ENCODE measurements at places on chromosomes 6 and 20.
A peak's percentile ranks its signal among the peaks of the same experiment; 100 is the strongest.

GRCh38 chr6:52546192-52546591 is 30.7 kb downstream of the TRAM2 start:
- no peaks in the 10 kb centered on the region for H3K36me3 ChIP-seq
- H3K4me3 ChIP-seq: no peak overlapping the region
- no peaks in the 10 kb centered on the region for H3K4me1 ChIP-seq
- no peaks in the 10 kb centered on the region for H3K27me3 ChIP-seq
- no peak overlapping the region for H3K27ac ChIP-seq

- no peaks in the 10 kb centered on the region for H3K27me3 ChIP-seq
- H3K4me1 ChIP-seq: no peaks in the 10 kb centered on the region
- H3K36me3 ChIP-seq: no peaks in the 10 kb centered on the region
- no peak for DNase-seq
Measured at GRCh38 chr6:162262466-162263196, 464.9 kb downstream of the PRKN start.

- H3K27me3 ChIP-seq: peaks cover under 1% of the 10 kb centered on the region
- H3K27ac ChIP-seq: no peak overlapping the region
- no peaks in the 10 kb centered on the region for H3K4me1 ChIP-seq
- H3K36me3 ChIP-seq: no peaks in the 10 kb centered on the region
Measured at GRCh38 chr6:87971605-87972262, 75.9 kb upstream of the SPACA1 start.

GRCh38 chr6:28933069-28933468 is 9.3 kb upstream of the TRIM27 start:
- H3K4me3 ChIP-seq: no peak overlapping the region
- no peak for DNase-seq
- peaks cover 21% of the 10 kb centered on the region for H3K27me3 ChIP-seq
- peaks cover 13% of the 10 kb centered on the region for H3K4me1 ChIP-seq
- no peak overlapping the region for H3K27ac ChIP-seq

- DNase-seq: no peak
- no peak overlapping the region for H3K27ac ChIP-seq
- H3K4me1 ChIP-seq: no peaks in the 10 kb centered on the region
- peaks cover 16% of the 10 kb centered on the region for H3K27me3 ChIP-seq
Measured at GRCh38 chr6:169940481-169941271, 189.3 kb downstream of the ERMARD start.

DNA sequence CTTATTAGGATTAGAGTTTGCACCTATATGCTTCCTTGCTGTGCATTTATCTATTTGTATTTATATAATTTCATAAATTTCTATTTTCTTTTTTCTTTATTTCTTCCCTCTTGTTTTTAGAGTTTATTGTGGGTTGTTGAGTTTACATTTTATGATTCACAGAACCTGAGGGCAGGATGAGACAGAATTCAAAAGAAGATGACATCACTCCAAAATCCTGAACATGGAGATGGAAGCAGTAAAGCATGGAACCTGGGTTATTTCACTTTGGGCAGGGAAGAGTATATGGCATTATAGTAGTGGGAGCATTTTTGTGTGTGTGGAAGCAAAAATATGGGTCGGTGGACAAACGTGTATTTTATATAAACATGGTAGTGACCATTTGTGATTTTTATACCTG is 157.5 kb downstream of the RFX6 start:
- H3K36me3 ChIP-seq: no peaks in the 10 kb centered on the region
- no peaks in the 10 kb centered on the region for H3K4me1 ChIP-seq
- DNase-seq: no peak
- H3K4me3 ChIP-seq: no peak overlapping the region
- no peaks in the 10 kb centered on the region for H3K27me3 ChIP-seq
- H3K27ac ChIP-seq: no peak overlapping the region

GRCh38 chr6:159874435-159874834 is 16.4 kb upstream of the MAS1 start:
- H3K27ac ChIP-seq: no peak overlapping the region
- H3K4me1 ChIP-seq: peaks cover 2% of the 10 kb centered on the region
- DNase-seq: no peak
- H3K4me3 ChIP-seq: no peak overlapping the region

DNA sequence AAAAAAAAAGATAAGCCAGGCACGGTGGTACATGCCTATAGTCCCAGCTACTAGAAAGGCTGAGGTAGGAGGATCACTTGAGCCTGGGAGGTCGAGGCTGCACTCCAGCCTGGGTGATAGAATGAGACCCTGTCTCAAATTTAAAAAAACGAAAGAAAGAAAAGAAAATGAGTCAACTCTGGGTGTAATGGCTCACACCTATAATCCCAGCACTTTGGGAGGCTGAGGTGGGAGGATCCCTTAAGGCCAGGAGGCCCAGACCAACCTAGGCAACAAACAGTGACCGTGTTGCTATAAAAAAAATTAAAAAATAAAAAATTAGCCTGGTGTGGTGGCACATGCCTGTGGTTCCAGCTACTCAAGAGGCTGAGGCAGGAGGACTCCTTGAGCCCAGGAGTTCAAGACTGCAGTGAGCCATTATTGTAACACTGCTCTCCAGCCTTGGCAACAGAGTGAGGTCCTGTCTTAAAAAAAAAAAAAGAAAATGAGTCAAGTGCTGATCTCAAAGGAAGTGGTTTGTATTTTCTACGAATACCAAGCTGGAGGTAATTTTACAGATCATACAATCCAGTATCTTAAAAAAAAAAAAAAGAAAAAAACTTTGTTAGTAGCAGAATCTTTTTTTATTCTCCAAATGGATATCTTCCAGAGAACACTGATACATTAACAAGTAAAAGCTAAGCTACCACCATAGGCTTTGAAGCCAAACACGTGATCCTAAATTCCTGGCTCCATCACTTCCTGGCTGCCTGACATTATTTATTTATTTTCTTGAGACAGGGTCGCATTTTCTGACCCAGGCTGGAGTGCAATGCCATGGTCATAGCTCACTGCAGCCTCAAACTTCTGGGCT is 5.7 kb downstream of the COMMD7 start:
- peaks cover 55% of the 10 kb centered on the region for H3K4me1 ChIP-seq
- H3K4me3 ChIP-seq: peak overlapping the region; percentile 45
- peaks cover 21% of the 10 kb centered on the region for H3K36me3 ChIP-seq
- peak; percentile 56 for DNase-seq
- H3K27me3 ChIP-seq: no peaks in the 10 kb centered on the region
- peak overlapping the region; percentile 91 for H3K27ac ChIP-seq

- no peaks in the 10 kb centered on the region for H3K36me3 ChIP-seq
- no peak overlapping the region for H3K27ac ChIP-seq
- H3K27me3 ChIP-seq: no peaks in the 10 kb centered on the region
- H3K4me1 ChIP-seq: no peaks in the 10 kb centered on the region
Measured at GRCh38 chr6:92710048-92710447, 709.3 kb downstream of the EPHA7 start.

- no peak for DNase-seq
- H3K27ac ChIP-seq: no peak overlapping the region
- no peak overlapping the region for H3K4me3 ChIP-seq
- H3K4me1 ChIP-seq: peaks cover 3% of the 10 kb centered on the region
- H3K36me3 ChIP-seq: peaks cover 23% of the 10 kb centered on the region
- H3K27me3 ChIP-seq: no peaks in the 10 kb centered on the region
Measured at GRCh38 chr6:156902782-156903181, 125.6 kb downstream of the ARID1B start.

DNA sequence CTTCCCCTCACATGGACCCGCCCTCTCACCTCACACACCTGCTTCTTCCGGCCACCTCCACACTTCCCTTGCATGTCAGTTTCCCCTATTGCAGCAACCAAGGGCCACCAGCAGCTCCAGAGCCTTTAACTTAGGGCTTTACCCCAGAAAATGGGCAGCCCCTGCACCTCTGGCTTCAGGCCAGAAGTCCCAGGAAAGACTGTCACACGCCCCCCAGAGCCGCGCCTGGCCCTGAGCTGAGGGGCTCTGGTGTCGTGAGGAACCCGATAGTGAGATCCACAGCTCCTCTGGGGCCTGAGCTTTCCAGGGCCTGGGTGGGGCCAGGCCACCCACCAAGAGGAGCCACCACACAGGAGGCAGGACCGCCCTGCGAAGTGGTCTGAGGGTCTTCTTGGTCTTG is 182.4 kb downstream of the DLL1 start:
- H3K27me3 ChIP-seq: peaks cover 49% of the 10 kb centered on the region
- DNase-seq: peak; percentile 10
- H3K4me3 ChIP-seq: no peak overlapping the region
- no peaks in the 10 kb centered on the region for H3K4me1 ChIP-seq
- H3K36me3 ChIP-seq: no peaks in the 10 kb centered on the region

DNA sequence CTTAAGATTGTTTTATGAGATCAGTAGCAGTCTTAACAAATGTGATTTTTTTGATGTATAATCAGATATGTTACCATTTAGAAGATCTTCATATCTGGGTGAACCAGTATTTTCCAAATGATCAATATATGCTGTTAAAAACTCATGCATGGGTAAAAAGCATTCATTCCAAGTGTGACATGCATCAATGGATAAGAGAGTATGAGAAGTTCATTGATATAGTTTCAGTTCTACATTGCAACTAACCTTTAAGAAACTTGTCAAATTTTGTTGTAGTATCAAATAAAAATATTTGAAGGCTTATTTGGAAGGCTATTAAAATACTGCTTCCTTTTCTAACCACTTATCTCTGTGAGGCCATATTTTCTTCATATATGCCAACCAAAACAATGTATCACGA is 117.7 kb downstream of the FIG4 start:
- no peak overlapping the region for H3K27ac ChIP-seq
- no peaks in the 10 kb centered on the region for H3K36me3 ChIP-seq
- no peaks in the 10 kb centered on the region for H3K4me1 ChIP-seq
- no peak overlapping the region for H3K4me3 ChIP-seq
- H3K27me3 ChIP-seq: no peaks in the 10 kb centered on the region

DNA sequence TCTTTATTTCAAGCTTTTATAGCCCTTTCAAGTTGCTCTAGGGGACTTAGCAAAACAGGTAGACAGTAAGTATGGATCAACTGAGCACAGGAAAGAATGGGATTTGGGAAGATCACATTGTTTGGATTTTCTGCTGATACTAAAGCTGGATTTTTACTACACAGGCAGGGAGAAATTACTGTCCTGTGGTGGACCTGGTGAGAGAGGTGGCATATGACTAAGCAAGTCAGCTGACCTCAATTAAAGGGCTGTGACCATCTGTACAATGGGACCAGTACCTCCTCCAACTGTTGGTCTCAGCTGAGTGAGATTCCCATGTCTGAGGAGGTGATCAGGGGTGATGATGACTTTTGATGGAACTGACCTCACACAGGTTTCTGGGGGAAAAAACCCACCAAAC is 28.0 kb downstream of the RREB1 start:
- DNase-seq: no peak
- peaks cover 20% of the 10 kb centered on the region for H3K36me3 ChIP-seq
- no peak overlapping the region for H3K4me3 ChIP-seq
- H3K4me1 ChIP-seq: peaks cover 86% of the 10 kb centered on the region
- H3K27ac ChIP-seq: peak overlapping the region; percentile 67

DNA sequence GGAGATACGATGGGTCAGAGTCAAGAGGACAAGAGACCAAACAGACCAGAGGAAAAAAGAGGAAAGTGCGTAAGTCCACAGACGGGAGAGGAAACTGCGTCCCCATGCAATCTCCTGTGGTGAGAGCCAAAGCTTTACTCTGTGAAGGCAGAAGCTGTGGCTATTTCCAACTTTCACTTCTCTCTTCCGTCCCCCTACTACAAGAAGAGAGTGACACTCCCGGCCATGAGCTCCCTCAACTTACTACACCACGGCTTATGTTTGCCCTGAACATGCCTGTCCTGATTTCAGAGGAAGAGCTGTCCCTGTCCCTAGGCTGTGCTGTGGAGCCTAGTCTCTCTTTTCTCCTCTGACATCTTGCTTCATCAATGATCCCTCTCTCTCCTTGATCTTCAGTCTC is 11.5 kb upstream of the SSR1 start:
- H3K4me3 ChIP-seq: no peak overlapping the region
- H3K36me3 ChIP-seq: no peaks in the 10 kb centered on the region
- no peaks in the 10 kb centered on the region for H3K4me1 ChIP-seq
- H3K27ac ChIP-seq: no peak overlapping the region
- no peak for DNase-seq
- peaks cover 15% of the 10 kb centered on the region for H3K27me3 ChIP-seq

DNA sequence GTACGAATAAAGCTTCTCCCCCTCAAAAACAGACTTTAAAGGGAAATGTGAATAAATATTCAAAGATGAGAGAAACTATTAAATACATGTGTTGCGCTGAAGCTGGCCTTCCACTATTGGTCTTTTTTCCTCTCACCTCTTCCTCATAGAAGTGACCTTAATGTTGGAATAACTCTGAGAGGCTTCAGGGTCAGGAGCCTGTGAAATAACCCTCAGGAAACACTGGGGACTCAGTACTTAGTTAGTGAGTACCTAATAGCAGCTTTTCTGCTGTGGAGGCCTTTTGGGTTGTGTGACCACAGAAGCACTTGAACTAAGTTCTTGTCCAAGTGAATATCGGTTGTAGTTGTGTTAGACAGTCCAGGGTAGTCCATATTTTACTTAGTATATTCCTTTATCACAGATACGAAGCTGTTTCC is 799 bp upstream of the SHPRH start:
- H3K36me3 ChIP-seq: peaks cover 14% of the 10 kb centered on the region
- DNase-seq: no peak
- H3K27ac ChIP-seq: peak overlapping the region; percentile 88
- H3K4me1 ChIP-seq: peaks cover 40% of the 10 kb centered on the region
- H3K4me3 ChIP-seq: peak overlapping the region; percentile 95

DNA sequence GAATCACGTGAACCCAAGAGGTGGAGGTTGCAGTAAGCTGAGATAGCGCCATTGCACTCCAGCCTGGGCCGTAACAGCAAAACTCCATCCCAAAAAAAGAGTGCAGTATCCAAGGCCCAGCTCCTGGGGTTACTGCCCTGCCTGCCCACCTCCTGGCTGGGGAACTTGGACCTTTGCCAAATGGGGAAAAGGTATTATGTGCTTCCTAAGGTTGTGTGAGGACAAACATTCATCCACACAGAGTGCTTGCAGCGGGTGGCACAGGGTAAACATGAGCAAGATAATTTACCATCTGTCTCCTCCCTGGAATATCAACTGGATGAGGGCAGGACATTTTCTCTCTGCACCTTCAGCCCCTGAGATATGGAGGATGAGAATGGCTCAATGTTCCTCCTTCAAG is 94.9 kb upstream of the POPDC3 start:
- no peaks in the 10 kb centered on the region for H3K27me3 ChIP-seq
- no peak for DNase-seq
- peaks cover 26% of the 10 kb centered on the region for H3K36me3 ChIP-seq
- H3K27ac ChIP-seq: no peak overlapping the region
- no peaks in the 10 kb centered on the region for H3K4me1 ChIP-seq
- H3K4me3 ChIP-seq: no peak overlapping the region

DNA sequence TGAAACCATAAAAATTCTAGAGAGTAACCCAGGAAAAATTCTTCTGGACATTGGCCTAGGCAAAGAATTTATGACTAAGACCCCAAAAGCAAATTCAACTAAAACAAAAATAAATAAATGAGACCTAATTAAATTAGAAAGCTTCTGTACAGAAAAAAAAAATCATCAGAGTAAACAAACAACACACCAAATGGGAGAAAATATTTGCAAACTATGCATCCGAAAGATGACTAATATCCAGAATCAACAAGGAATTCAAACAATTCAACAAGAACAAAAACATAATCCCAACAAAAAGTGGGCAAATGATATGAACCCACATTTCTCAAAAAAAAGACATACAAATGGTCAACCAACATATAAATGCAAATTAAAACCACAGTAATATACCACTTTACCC is 242.6 kb upstream of the CDYL start:
- H3K36me3 ChIP-seq: no peaks in the 10 kb centered on the region
- no peak for DNase-seq
- H3K27me3 ChIP-seq: peaks cover 4% of the 10 kb centered on the region
- no peaks in the 10 kb centered on the region for H3K4me1 ChIP-seq

All from activated naive CD4-positive, alpha-beta T cell treated with anti-CD3 and anti-CD28 coated beads, Interleukin-2, amount 10 ng/mL, durations not matched to agents 7 days and 5 days (primary cell).